ENCODE measurements at places on chromosomes 5 and 9.

GRCh38 chr9:114759512-114760341, 46.1 kb downstream of the TNFSF15 start:
- no peak for DNase-seq

DNA sequence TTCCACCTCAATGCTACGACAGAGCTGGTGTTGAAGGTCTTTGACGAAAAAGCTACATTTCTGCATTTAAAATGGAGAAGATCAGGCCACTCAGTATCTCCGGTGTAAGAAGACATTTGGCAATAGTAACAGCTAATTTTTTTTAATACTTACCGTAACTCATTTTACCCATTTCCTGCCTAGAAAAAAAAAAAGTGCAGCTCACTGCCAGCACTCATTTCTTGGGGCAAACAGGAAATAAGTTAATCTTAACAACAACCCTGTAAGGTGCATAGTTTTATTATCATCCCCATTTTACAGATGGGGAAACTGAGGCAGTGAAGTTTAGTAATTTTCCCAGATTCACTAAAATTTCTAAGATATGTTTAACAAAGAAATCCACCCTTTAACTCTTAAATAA, 27.4 kb upstream of the KCNMB1 start:
- DNase-seq, result no peak

- peak; percentile 39 for DNase-seq
These were observed 569.6 kb upstream of the BRINP1 start for GRCh38 chr9:119938871-119939270.

GRCh38 chr9:13896047-13896446, 417.9 kb downstream of the NFIB start:
- no peak for DNase-seq

GRCh38 chr5:40383749-40384651, 295.7 kb upstream of the PTGER4 start:
- no peak for DNase-seq

- no peak for DNase-seq
These were observed 793.7 kb upstream of the RGMB start for GRCh38 chr5:97979740-97980139.

- DNase-seq, result no peak
These were observed 3.5 kb upstream of the WDR38 start for GRCh38 chr9:124849801-124850200.

GRCh38 chr9:96062854-96063253, 187.4 kb downstream of the ERCC6L2 start:
- DNase-seq, result no peak

DNA sequence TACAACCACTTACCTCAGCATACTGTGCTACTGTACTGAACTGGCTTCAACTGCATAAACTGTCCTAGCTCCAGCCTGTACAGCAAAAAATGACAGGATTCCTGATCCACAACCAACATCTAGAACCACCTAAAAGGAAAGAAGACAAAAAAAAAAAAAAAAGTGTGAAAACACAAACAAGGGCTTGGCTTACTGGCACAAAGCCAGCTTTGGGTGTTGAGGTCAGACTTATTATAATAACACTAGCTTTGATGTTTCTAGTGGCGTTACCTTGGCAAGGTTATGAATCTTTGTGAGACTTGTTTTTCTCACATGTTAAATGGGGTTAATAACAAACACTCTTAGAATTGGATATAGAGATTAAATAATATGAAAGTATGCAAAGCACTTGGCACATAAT, 148.5 kb upstream of the PUM3 start:
- DNase-seq, result no peak

- DNase-seq, result no peak
These were observed 363.2 kb upstream of the RORB start for GRCh38 chr9:74133921-74134320.

- DNase-seq, result no peak
These were observed 3.2 kb downstream of the NKD2 start for GRCh38 chr5:1011741-1012312.

GRCh38 chr5:145835848-145836239, 702 bp upstream of the PRELID2 start:
- DNase-seq, result no peak

GRCh38 chr5:59143926-59144333, 561.1 kb downstream of the RAB3C start:
- DNase-seq, result no peak

GRCh38 chr5:43839218-43839617, 236.2 kb downstream of the NNT start:
- no peak for DNase-seq

DNA sequence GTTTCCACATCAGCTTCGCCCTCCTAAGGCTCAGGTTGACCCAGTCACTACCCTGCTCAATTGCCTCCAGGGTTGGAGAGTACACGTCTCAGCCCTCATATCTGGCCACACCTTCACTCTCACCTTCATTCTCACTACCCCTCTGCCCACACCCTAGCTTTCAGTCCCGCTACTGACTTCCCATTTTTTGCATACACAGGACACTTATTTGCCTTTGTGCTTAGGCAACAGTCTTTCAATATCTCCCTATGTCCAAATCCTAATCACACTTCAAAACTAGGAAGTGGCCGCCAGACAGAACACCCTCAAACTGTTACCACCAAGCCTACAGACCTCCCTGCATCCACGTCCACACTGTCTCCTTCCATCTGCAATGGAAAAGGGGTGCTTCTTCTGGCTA, 10.9 kb downstream of the MCTP1 start:
- DNase-seq, result no peak

GRCh38 chr5:73178265-73178664, 5.3 kb downstream of the TMEM174 start:
- DNase-seq, result no peak

GRCh38 chr9:123940721-123941523, 11.0 kb upstream of the DENND1A start:
- DNase-seq, result no peak

DNA sequence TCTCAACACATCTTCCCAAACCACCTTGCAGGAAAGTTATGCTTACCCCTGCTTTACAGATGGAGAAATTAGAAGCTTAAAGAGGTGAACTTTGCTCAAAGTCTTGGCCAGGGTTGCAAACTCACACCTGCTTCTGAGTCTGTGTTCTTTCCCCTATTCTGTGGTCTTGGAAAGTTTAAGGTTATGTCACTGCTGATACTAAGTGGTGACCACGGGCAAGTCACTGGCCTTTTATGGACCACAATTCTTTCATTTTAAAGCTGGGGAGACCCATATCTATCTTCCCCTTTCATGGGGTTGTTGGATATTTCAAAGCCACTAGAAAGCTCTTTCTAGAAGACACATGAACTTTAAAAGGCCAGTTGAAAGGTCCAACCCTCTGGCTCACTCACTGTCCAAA, 95.4 kb upstream of the KLF4 start:
- DNase-seq, result no peak

- no peak for DNase-seq
These were observed 17.3 kb upstream of the IGFBPL1 start for GRCh38 chr9:38441347-38442085.

DNA sequence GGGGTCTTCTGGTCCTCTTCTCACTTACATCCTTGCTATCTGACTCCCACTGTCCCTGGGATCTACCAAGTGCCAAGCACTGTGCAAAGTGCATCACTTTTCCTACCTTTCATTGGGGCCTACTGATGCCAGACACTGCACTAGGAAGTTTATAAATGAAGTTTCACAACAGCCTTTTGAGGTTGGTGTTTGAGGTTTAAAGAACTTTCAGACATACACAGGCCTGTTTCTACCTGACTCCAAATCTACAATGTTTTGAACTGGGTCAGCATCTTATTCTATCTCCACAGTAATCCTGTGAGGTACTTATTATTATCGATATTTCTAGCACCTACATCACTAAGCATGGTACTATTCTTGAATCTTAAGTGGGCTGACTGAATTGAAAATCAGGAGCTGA, 227.7 kb downstream of the ZSWIM6 start:
- DNase-seq, result no peak

DNA sequence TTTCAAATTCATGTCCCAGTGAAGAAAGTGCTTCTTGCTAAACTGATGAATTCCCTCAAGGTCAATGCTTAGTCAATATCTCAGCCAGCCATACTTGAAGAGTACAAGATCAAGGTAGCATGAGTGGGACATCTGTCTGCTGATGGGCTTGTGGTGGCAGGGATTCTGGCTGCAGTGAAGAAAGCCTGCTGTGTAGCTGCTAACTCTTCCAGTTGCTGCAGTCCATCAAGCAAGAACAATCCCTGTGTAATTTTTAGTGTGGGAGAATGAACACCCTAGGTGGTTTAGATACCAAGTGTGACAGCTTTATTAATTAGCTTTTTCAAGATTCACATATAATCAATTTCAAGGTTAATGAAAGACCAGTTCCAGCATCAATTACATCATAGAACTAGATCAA, 443.9 kb downstream of the TAF11L14 start:
- DNase-seq, result no peak

GRCh38 chr5:13814301-13814700, 130.2 kb downstream of the DNAH5 start:
- DNase-seq, result peak; percentile 24

DNA sequence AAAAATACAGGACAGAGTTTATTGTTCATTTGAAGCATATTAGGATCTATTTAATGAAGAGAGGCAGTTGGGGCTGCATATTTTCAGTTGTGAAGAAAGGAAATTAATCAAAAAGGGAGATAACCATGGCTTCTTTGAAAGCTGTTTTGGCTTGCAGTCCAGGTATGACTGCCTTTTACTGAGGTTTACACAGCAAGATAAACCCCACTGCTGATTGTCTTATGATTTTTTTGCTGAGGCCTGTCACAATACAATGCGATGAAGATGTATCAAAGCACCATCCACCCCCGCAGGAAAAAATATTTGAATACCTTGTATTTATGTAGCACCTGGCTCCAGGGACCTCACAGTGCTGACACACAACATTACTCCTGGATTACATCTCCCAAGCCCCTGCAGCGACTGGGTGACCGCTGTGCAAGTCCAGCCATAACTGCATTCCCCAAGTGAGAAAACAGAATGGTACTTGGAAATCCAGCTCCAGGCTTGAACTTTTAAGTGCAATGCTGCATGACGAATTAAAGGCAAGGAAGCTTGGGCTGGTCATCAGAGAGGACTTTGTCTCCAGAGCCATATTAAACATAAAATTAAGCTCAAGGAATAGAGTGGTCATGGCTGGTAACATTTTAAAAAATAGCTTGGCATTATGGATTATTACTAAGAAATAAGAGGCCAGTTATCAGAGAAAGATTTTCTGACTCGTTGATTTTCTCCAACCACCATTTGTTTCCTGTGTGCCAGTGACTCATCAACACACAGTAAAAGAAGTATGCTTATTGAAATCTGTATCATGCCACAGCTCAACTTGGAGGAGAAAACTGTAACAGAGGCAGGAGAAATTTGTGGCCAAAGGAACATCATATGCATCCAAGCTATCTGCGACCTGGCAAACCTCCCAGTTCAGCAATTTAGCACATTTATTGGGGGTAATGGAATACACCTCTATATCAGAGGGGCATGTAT, 374.2 kb downstream of the MAN2A1 start:
- no peak for DNase-seq

- no peak for DNase-seq
These were observed 12.9 kb downstream of the ADRA1B start for GRCh38 chr5:159929176-159929575.

DNA sequence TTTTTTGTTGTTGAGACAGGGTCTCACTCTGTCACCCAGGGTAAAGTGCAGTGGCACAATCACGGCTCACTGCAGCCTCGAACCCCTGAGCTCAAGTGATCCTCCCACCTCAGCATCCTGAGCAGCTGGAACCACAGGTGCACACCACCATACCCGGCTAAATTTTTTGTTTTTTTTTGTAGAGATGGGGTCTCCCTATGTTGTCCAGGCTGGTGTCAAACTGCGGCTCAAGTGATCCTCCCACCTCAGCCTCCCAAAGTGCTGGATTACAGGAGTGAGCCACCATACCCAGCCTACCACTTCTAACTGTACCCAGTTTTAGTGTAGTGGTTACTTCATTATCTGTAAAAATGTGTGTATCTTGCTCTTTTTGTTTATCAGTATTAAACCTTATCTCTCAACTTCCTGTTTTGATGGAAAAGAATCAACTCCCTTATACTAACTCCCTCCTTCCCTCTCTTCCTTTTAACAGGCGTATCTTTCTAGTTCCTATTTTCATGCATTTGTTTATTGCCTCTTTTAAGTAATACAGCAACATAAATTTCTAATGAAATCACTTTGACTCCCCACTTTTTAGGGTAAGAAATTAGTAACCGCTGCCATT, 33.1 kb downstream of the GRAMD2B start:
- no peak for DNase-seq

- no peak for DNase-seq
These were observed 20.6 kb downstream of the IFNW1 start for GRCh38 chr9:21121079-21121478.

GRCh38 chr5:10611290-10611689, 47.4 kb downstream of the ANKRD33B start:
- DNase-seq, result no peak
